ENCODE measurements at places on chromosomes 3 and 15. TPM values are rescaled to one million over a fixed set of nuclear protein-coding genes. Genes with fewer than 3 reads are reported as not detected.

- no peak for DNase-seq
These were observed 8.2 kb upstream of the ESYT3 start for GRCh38 chr3:138426211-138426610.

DNA sequence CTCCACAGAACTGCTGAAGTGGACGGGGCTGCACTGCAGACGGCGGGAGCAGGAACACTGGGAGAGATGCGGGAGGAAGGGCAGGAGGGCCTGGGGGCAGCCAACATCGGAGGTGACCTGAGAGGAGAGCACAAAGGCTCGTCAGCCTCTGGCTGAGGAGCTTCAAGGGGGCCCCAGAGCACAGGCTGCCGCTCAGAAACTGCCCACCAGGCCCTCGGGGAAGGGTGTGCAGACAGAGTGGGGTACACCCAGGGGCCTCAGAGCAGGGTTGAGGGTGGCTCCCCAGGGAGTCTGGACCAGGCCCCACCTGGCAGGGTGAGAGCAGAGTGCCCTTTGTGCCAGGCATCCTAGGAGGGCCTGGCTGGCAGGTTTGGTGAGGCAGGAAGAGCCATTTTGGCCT lies 14.7 kb upstream of the RHO start:
- no peak for DNase-seq

DNA sequence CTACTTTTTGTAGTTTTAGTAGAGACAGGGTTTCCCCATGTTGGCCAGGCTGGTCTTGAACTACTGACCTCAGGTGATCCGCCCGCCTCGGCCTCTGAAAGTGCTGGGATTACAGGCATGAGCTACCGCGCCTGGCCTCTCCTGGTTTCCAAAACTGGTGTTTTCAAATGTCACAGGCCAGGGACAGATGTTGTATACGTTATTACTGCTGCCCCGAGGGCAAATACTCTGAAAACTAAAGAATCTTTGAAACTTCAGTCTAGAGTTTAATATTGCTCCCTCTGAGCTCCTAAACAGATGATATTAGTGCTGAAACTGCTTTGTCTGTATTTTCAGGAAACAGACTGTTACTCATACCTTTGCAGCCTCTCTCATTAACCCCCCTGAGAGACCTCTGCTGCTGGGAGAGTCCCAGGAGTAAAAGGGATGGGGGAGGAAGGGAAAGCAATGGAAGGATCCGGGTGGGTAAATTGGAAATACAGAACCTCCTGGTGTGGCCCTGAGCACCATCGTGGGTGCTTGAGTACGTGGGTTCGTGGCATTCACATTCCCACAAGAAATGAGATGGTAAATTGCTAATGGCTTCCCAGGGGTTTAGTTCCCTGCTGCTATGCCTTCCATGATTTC lies 96.3 kb upstream of the IGF1R start:
- no peak for DNase-seq

Gene GPR62
- total RNA-seq = not detected

Gene GSK3B
- total RNA-seq = 40.9 TPM

Gene ADGRG7
- not detected for total RNA-seq

Gene ZMYND10
- 2.8 TPM for total RNA-seq

Gene CMTM8
- 2.7 TPM for total RNA-seq
